ENCODE measurements at places on chromosomes 5 and 9.

GRCh38 chr9:126755317-126755875, 49.4 kb upstream of the ZBTB43 start:
- no peak for DNase-seq

GRCh38 chr5:35884773-35885172, 28.1 kb downstream of the IL7R start:
- no peak for DNase-seq

- DNase-seq: no peak
These were observed 11.8 kb downstream of the TBC1D13 start for GRCh38 chr9:128798896-128799295.

DNA sequence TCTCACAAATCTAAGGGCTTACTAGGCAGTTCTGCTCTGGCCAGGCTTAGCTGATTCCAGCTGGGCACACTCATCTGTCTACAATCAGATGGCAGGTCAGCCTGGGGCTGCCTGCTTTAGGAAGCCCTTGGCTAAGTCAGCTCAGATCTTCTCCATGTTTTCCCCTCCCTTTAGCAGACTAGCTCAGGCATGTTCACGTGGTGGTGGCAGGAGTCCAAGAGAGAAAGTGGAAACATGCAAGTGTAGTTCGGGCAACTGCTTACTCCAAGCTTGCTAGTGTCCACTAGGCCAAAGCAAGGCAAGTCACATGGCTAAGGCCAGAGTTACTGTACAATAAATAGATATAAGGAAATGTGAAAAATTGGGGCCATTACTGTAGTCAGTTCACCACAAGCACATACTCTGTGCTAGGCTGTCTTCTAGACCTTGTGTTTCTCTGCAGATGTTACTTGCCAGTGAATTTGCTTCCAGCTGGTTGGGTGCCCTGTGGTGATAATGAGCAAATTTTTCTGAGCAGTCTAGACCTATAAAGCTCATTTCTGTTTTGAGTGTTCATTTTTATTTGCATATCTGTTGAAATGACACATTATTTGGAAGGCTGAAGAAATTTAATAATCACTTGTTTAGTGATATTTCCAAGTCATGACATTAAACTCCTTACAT, 38.3 kb downstream of the RECK start:
- DNase-seq: no peak

DNA sequence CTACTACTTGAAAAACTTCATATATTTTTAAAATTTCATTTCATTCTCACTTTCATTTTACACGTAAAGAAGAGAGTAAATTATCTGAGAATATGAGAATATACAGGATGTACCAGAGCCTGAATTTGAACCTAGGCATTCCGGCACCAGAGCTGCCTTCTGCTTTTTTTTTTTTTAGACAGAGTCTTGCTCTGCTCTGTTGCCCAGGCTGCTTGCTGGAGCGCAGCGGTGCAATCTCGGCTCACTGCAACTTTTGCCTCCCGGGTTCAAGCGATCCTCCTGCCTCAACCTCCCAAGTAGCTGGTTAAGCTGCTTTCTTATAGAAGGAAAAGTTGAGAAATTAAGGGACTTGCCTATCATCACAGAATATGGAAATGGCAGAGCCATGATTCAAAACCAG, 540.1 kb downstream of the EBF1 start:
- no peak for DNase-seq

DNA sequence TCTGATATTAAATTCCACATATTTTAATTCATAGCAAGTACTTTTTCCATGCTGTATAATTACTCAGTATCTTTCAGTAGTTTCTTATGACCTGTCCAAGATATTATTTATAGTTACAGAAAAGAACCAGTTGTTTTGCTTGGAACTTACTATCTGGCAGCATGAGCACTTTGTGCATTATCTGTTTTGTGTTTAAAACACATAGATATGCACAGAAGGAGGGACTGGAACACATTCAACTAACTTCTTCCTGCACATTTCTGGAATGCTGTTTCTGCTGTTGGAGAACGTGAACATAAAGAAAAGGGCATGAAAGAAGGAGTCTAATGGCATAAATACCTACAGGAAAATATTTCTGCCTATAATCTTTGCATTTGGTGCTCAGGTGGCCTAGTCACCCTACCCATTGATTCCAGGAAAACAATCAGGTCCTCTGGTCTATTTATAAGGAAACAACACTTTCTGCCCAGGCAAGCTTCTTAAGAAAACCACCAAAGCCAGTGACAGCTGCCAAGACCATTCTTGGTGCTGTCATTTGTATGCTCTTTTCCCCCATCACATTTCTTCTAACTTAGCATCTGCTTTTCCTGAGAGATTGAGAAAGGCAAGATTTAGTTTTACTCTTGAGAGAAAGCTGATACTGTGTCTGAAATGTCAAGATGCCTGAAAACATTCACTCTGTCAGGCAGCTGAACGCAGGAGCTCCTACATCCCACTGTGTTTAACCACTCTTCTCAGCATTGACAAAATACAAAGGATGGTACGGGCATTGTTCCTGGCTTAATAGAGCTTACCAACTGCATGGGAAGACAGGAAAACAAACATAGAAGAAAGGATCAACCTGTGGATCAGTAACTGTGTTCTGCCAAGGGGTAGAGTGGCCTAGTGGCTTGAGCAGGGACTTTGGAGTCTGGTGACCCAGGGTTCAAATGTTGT, 40.3 kb downstream of the RAB3C start:
- no peak for DNase-seq

GRCh38 chr5:64947031-64947430, 178.3 kb downstream of the CWC27 start:
- DNase-seq: no peak

- DNase-seq: no peak
These were observed 47.1 kb upstream of the POU4F3 start for GRCh38 chr5:146291421-146292074.

DNA sequence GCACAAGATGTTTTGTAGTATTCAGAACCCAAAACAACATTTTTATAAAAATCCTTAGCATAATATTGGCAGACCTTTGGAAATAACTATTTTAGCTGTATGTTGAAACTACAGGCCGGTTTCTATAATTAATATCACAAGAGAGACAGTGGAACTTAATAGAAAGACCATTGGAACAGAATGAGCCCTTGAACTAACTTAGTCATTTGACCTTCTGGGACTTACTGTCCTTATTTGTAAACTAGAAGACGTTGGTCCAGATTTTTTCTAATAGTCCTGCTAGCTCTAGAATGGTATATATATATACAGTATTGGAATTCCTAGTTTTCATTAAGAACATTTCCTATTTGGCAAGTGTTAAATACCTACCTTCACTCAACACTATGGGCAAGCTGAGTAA, 69.5 kb upstream of the ALDH1A1 start:
- DNase-seq: no peak

GRCh38 chr9:36207546-36208012, 16.9 kb downstream of the CLTA start:
- DNase-seq: no peak

DNA sequence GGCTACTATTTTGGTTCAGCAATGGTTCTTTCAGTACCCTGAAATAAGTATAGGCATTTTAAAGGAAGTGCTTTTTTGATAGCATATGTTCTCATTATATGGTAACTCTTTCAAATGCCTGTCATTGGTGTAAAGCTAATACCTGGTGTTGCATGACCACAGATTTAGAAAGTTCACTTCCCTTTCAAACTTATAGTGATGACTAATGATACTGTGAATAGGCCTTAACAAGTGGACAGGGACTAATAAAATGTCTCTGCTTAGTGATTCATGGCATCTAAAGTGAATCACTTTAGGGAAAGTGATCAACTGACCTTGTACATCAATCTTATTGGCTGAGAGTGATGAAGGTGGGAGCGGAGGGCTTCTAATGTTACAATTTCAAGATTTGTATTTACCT, 21.6 kb downstream of the MRPL22 start:
- no peak for DNase-seq

DNA sequence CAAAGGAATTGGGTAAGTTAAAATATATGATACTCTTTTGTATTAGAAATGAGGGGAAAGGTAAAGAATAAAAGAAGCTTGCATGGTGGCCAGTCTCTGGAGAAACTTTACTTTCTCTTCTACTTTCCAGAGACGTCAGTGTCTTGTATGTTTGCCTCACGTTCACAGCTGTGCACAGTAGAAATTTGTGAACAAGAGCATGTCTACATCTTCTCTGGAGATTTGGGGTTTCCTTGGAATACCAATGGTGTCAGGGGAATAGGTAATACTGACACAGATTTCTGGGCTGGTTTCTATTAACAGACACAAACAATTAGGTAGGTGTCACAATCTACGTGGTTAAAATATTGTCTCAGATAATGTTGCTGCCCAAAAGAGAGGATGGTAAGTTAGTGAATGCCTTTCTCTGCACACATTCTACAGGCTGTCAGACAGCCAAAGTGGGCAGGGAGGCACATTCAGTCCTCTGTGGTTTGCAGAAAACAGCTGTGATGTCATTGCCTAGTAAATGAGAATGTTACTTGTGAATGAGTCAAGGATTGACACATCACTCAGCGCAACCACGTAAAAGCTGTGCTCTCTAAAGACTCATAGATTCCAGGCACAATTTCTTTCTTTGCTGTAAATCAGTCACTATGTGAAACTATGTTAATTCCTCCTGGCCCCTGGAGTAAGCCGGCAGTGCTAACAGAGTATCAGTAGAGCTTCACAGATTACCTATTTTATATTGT, 397.1 kb downstream of the MAN2A1 start:
- DNase-seq: no peak

GRCh38 chr9:124475868-124476690, 25.8 kb downstream of the ADGRD2 start:
- no peak for DNase-seq

DNA sequence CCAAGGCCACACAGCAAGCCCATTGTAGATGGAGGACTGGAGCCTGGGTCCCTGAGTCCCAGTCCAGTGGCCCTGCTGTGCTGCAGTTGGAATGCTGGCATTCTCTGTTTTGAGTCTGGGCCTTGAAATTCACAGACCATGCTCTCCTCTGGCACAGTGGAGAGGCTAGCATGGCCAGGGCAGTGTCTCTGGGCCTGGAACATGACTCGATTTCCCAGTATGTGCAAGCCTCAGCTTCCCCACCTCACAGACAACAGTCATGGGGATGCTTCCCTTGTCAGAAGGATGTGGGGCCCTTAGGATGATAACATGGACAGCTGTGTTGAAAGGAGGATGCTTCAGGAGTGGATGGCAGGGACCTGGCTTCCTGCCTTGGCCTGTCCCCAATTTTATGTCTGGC, 91.2 kb downstream of the AMBP start:
- DNase-seq: no peak

DNA sequence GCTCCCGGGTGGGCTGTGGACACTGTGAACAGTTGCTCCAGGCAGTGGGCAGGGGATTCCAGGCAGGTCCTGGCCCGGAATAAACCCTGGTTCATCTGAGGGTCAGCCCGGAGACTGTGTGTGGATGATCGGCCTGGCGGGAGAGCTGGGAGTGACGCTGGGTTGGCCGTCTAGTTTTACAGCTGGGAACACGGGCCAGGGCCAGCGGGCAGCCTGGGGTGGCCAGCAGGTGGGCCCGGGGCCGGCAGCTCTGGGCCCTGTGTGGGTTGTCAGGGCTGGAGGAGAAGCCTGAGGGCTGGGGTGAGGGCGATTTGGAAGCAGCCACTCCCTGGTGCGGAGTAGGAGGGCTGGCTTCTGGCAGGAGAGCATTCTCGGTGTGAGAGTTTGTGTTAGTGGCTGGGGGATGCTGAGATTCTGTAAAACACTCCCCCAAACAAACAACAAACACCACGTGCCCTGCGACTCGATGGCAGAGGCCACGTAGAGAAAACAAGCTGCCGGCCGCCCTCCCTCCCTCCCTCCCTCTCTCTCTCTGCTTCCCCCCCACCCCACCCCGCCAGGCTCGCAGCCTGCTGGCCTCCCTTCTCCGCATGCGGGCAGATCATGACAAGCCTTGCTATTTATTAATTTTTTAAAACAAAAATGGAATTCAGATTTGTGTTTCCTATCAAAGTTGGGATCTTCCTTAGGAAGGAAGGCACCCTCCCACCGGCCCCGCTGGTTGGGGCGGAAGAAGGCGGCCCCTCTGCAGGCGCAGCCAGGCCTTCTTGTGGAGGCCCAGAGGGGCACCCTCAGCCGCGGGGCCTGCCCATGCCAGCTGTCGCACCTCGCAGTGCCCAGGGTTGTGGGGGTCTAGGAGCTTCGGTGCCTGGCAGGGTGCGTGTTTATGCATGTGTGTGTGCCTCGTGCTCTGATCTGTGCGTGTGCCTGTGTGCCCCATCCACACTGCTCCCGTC, 49.5 kb downstream of the RXRA start:
- DNase-seq: no peak

GRCh38 chr9:111030492-111030891, 7.8 kb downstream of the LPAR1 start:
- no peak for DNase-seq

- no peak for DNase-seq
These were observed 121.8 kb downstream of the XRCC4 start for GRCh38 chr5:83199126-83199525.

DNA sequence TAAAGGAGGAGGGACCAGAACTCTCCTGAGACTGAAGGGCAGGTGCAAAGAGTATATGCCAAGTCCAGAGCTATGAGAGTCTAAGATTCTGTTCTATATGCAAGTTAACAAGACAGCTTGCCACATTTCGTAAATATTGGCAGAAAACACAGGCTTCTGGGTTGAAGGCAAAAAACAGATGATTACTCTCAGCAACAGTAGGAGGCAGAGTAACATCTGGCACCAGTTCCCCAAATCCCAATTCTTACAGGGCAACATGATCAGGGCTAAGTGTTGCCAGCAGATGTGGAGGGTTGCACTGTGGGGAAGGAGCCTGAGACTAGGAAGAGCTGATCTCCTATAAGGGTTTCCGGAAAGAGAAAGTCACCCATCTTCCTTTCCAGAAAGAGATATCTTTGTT, 179.4 kb downstream of the PJA2 start:
- no peak for DNase-seq
